OCI-LY7 (cell line): ENCODE measurements at places on chromosomes 3 and 15.

- no peak for DNase-seq
Observed at GRCh38 chr15:55824857-55825613, 82.1 kb upstream of the PRTG start.

GRCh38 chr15:61654918-61655317 lies 405.3 kb downstream of the VPS13C start:
- DNase-seq: no peak

GRCh38 chr3:190619761-190620160 lies 105.9 kb downstream of the IL1RAP start:
- DNase-seq: no peak

DNA sequence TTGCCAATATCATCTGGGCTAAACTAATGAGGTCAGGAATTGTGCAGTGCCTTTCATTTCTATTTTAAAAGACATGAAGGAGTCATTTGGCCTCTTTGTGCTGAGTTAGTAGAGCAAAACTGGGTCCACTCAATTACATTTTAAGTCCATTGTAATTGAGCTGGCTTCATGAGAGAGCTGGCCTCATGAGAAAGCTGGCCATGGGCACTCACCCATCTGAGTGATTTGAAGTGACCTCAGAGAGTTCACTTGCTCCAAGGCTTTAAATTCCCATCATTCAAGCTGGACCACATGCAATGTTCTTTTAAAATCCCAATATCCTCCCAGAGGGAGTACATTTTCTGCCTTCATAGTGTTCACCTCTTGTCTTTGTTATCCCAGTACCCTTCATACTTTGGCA lies 335.9 kb upstream of the WNT5A start:
- DNase-seq: no peak

DNA sequence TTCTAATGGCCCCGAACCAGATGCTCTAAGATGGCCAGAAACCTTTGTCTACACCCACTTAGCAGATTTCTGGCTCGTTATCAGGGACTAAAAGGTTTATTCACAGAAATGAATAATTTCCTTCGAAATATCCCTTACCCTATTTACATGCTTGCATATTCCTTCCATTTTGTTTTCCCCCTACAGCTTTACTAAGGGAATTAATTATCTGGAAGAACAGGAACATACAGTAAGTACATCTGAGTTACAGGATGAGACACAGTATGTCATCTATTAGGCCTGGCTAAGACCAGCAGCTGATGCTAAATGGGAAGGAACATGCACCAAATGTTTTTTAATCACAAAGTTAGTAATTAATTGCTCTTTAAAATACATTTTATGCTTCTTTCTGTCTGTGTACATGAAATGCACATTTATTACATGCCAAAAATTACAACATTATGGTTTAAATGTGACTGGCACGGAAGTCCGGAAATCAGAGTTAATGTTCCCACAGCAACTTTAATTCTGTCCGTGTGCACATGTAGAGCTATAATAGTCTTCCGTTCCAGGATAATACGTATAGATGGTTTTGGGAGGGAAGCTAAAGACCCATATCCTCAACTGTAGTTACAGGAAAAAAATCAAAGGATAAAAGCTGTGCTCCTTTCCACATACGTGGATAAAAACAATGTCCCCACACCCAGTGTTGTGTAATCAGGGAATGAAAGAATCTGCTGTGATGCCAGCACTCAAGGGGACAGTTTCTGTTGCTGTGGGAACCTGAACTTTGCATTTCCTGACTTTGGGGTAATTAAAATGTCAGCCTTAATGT lies 82.0 kb downstream of the TIGIT start:
- DNase-seq: no peak
